H1 (cell line): ENCODE measurements at places on chromosomes 12 and 14. TPM values are rescaled to one million over a fixed set of nuclear protein-coding genes. Genes with fewer than 3 reads are reported as not detected.

GRCh38 chr14:23148591-23149249, 29.7 kb upstream of the CEBPE start:
- H3K27ac ChIP-seq, result no peak overlapping the region
- H3K36me3 ChIP-seq, result peaks cover 23% of the 10 kb centered on the region
- H3K4me1 ChIP-seq, result no peaks in the 10 kb centered on the region
- H3K27me3 ChIP-seq, result no peaks in the 10 kb centered on the region
- no peak for DNase-seq
- no peak overlapping the region for H3K4me3 ChIP-seq

Gene IL26
- total RNA-seq, result not detected in 2 replicates

GRCh38 chr12:132559652-132560363, 50.6 kb downstream of the LRCOL1 start:
- H3K36me3 ChIP-seq, result no peaks in the 10 kb centered on the region
- peaks cover 3% of the 10 kb centered on the region; the same call in 1 of the 2 replicates for H3K4me1 ChIP-seq
- DNase-seq, result peak; percentile 77
- H3K27me3 ChIP-seq, result peaks cover 40% of the 10 kb centered on the region

DNA sequence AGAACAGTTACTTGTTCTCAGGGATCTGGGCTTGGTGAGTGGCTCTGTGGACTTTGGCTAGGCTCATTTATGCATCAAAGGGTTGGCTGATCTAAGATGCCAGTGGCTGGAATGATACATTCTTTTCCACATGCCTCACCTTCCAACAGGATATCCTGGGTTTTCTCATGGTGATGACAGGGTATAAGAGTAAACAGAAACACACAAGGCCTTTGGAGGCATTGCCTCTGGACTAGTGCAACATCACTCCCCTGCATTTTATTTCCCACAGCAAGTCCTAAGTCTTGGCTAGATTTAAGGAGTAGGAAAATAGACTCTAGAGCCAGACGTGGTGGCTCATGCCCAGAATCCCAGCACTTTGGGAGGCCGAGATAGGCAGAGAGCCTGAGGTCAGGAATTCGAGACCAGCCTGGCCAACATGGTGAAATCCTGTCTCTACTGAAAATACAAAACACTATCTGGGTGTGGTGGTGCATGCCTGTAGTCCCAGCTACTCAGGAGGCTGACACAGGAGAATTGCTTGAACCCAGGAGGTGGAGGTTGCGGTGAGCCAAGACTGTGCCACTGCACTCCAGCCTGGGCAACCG, 47.9 kb downstream of the RPH3A start:
- no peak overlapping the region for H3K27ac ChIP-seq
- no peak for DNase-seq
- no peaks in the 10 kb centered on the region for H3K36me3 ChIP-seq
- peaks cover 2% of the 10 kb centered on the region for H3K4me1 ChIP-seq
- H3K4me3 ChIP-seq, result no peak overlapping the region
- H3K27me3 ChIP-seq, result no peaks in the 10 kb centered on the region

GRCh38 chr12:10736463-10736862, 13.3 kb upstream of the YBX3 start:
- H3K36me3 ChIP-seq, result no peaks in the 10 kb centered on the region
- H3K27ac ChIP-seq, result no peak overlapping the region
- H3K4me1 ChIP-seq, result peaks cover 2% of the 10 kb centered on the region; the same call in 1 of the 2 replicates
- no peak for DNase-seq
- no peaks in the 10 kb centered on the region for H3K27me3 ChIP-seq
